ENCODE measurements at places on chromosomes 6 and 20. TPM values are rescaled to one million over a fixed set of nuclear protein-coding genes. Genes with fewer than 3 reads are reported as not detected.

DNA sequence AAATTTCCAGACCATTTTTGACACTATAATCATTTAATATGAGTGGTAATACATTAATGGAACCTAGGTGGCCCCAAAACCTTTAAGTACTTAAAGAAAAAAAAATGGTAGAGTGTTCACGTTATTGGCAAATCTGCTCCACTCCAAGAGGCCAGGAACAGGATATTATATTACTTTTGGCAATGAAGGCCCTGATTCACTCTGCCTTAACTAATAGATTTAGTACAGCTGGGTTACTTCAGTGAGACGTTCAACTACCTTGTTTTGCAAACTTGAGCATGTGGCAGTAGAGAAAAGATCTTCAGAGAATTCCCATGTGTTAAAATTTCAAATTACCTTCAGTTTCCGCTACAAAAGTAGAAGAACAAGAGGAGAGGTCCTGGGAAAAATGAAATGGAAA lies 12.8 kb downstream of the ADNP start:
- H3K4me1 ChIP-seq = peaks cover 64% of the 10 kb centered on the region
- H3K36me3 ChIP-seq = peaks cover 27% of the 10 kb centered on the region
- H3K27me3 ChIP-seq = no peaks in the 10 kb centered on the region

DNA sequence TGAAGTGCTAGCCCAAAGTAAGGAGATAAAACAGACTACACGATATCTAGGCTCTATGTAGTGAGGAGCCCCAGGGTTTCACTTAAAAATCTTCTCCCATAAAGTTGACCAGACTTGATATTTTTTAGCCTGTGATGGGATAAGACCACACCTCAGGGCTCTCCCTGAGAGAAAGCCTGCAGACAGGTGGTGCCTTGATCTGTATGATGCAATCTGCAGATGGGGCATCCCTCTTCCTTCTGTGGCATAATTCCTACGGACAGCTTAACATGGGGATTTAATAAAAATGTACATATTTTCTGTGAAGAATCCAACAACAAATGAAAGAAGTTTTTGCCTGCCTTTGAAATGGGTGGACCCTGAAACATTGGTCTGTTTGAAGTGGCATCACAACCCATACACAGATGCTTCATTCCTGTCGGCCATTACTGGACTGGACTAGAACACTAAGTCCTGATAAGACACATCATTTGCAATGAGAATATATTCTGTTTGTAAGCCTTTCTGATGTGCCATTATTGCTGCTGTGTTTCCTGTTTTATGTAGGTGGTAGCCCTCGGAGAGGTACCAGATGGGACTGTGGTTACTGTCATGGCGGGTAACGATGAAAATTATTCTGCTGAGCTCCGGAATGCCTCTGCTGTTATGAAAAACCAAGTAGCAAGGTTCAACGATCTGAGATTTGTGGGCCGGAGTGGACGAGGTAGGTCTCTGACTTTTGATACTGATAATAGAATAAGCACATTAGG lies 53.8 kb upstream of the SUPT3H start:
- no peaks in the 10 kb centered on the region for H3K27me3 ChIP-seq
- H3K27ac ChIP-seq = peak overlapping the region; percentile 71
- H3K4me3 ChIP-seq = peak overlapping the region; percentile 51
- H3K36me3 ChIP-seq = peaks cover 20% of the 10 kb centered on the region
- H3K4me1 ChIP-seq = peaks cover 50% of the 10 kb centered on the region
- DNase-seq = no peak

GRCh38 chr6:67184405-67184804 lies 1450.7 kb upstream of the ADGRB3 start:
- no peak overlapping the region for H3K4me3 ChIP-seq
- H3K27ac ChIP-seq = no peak overlapping the region
- no peak for DNase-seq
- H3K4me1 ChIP-seq = no peaks in the 10 kb centered on the region

- H3K4me3 ChIP-seq = no peak overlapping the region
- H3K36me3 ChIP-seq = no peaks in the 10 kb centered on the region
- H3K27ac ChIP-seq = no peak overlapping the region
- no peak for DNase-seq
- no peaks in the 10 kb centered on the region for H3K27me3 ChIP-seq
These were observed 647.9 kb downstream of the KIF16B start for GRCh38 chr20:15925376-15925775.

DNA sequence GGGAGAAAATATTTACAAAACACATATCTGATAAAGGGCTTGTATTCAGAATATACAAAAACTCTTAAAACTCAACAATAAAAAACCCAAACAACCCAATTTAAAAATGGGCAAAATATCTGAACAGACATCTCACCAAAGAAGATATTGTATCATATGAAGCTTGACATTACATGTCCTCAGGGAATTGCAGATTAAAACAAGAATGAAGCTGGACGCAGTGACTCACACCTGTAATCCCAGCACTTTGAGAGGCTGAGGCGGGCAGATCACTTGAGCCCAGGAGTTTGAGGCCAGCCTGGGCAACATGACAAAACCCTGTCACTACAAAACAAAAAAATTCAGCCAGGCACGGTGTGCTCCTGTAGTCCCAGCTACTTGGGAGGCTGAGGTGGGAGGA lies 135.4 kb upstream of the AKIRIN2 start:
- H3K27ac ChIP-seq = no peak overlapping the region
- H3K4me3 ChIP-seq = no peak overlapping the region
- H3K27me3 ChIP-seq = peaks cover 15% of the 10 kb centered on the region
- peaks cover 2% of the 10 kb centered on the region for H3K4me1 ChIP-seq
- H3K36me3 ChIP-seq = no peaks in the 10 kb centered on the region
- DNase-seq = no peak

GRCh38 chr20:37875460-37876175 lies 27.3 kb upstream of the VSTM2L start:
- no peak overlapping the region for H3K27ac ChIP-seq

- no peak for DNase-seq
- H3K27me3 ChIP-seq = no peaks in the 10 kb centered on the region
- peak overlapping the region; percentile 99 for H3K27ac ChIP-seq
- peaks cover 38% of the 10 kb centered on the region for H3K4me1 ChIP-seq
These were observed 2.2 kb downstream of the BICRAL start for GRCh38 chr6:42783876-42784642.

GRCh38 chr20:49548371-49548947 lies 19.5 kb downstream of the PTGIS start:
- H3K36me3 ChIP-seq = peaks cover 20% of the 10 kb centered on the region
- H3K4me3 ChIP-seq = no peak overlapping the region
- no peaks in the 10 kb centered on the region for H3K27me3 ChIP-seq
- peaks cover 7% of the 10 kb centered on the region for H3K4me1 ChIP-seq

DNA sequence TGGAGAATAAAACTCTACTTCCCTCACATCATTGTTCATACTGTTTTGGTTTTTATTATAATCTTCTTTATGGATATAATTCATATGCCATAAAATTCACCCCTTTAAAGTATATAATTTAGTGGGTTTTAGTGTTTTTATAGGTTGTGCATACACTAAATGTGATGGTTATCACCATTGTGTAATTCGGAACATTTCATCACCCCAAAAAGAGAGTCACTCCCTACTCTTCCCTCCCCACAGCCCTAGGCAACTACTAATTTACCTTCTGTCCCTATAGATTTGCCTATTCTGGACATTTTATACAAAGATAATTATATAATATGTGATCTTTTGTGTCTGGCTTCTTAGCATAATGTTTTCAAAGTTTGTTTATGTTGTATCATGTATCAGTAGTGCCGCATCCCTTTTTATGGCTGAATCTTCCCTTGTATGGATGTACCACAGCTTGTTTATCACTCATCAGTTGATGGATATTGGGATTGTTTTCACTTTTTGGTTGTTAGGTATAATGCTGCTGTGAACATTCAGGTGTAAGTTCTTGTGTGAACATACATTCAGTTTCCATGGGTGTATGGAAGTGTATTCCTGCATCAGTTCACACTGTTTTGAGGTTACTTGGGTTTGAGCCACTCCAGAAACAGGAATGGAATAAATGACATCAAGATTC lies 4.2 kb downstream of the TM9SF4 start:
- no peak for DNase-seq
- H3K4me3 ChIP-seq = no peak overlapping the region
- peaks cover 45% of the 10 kb centered on the region for H3K4me1 ChIP-seq
- peaks cover 6% of the 10 kb centered on the region for H3K36me3 ChIP-seq
- H3K27me3 ChIP-seq = no peaks in the 10 kb centered on the region
- H3K27ac ChIP-seq = no peak overlapping the region

DNA sequence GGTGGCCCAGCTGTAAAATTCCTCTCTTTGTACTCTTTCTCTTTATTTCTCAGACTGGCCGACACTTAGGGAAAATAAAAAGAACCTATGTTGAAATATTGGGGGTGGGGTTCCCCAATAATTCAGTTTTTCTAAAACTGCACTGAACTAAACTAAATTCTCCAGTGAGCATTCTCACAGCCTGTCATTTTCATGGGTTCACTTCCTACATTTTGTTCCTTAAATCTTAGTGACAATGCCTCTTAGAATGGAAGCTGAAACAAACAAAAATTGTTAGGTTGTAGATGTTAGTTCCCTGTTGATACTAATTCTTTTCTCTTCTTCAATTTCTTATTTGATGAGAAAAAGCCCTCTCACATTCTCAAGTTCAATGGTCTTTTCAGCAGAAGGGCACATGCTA lies 35.8 kb upstream of the IFNGR1 start:
- DNase-seq = no peak
- no peak overlapping the region for H3K4me3 ChIP-seq
- no peak overlapping the region for H3K27ac ChIP-seq
- peaks cover 6% of the 10 kb centered on the region for H3K36me3 ChIP-seq

GRCh38 chr6:16756660-16757255 lies 4.5 kb downstream of the ATXN1 start:
- H3K27ac ChIP-seq = peak overlapping the region; percentile 54
- H3K4me3 ChIP-seq = peak overlapping the region; percentile 11
- no peaks in the 10 kb centered on the region for H3K27me3 ChIP-seq
- H3K36me3 ChIP-seq = peaks cover 38% of the 10 kb centered on the region
- DNase-seq = no peak

- H3K27ac ChIP-seq = no peak overlapping the region
- H3K36me3 ChIP-seq = no peaks in the 10 kb centered on the region
- no peaks in the 10 kb centered on the region for H3K4me1 ChIP-seq
- H3K27me3 ChIP-seq = peaks cover 8% of the 10 kb centered on the region
- DNase-seq = no peak
- H3K4me3 ChIP-seq = no peak overlapping the region
These were observed 38.8 kb downstream of the WASF1 start for GRCh38 chr6:110140650-110141049.

DNA sequence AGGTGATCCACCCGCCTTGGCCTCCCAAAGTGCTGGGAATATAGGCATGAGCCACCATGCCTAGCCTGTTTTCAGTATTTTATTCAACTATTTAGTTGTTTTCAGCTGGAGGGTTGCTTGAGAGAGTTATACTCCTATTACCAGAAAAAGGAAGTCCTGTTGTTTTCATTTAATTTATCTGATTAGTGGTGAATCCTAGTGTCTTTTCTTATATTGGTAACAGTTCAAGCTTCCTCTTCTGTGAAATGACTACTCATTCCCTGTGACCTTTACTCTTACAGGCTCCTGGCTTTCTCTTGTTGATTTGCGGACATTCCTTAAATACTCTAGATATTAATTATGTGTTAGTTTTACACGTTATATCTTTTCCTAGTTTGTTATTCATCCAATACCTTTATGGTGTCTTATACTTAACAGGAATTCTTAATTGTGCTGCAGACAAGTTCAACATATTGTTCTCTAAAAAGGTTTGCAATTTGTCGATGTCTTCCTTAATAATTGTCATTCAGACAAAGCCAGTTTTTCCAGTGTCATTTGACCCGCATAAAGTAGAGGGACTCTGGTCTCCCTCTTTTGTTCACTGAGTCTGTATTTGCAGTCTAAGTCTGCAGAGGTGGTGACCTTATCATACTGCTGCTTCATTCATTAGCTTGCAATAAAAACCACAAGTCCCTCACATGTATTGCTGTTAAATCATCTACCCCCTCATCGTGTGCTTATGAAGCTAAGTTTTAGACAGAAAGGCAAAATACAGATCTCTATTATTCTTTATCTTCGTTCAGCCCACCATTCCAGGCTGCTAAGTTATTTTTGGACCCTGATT lies 51.4 kb downstream of the ZBTB9 start:
- no peak overlapping the region for H3K27ac ChIP-seq
- peaks cover 26% of the 10 kb centered on the region for H3K4me1 ChIP-seq
- H3K27me3 ChIP-seq = peaks cover 5% of the 10 kb centered on the region
- H3K36me3 ChIP-seq = peaks cover 2% of the 10 kb centered on the region
- no peak overlapping the region for H3K4me3 ChIP-seq
- DNase-seq = no peak

GRCh38 chr6:137512757-137513605 lies 18.8 kb upstream of the OLIG3 start:
- no peak overlapping the region for H3K27ac ChIP-seq
- H3K27me3 ChIP-seq = peaks cover 80% of the 10 kb centered on the region
- H3K4me3 ChIP-seq = no peak overlapping the region
- H3K4me1 ChIP-seq = no peaks in the 10 kb centered on the region
- H3K36me3 ChIP-seq = no peaks in the 10 kb centered on the region

Gene TFAP2D
- total RNA-seq = not detected

Gene HLA-DQB2
- total RNA-seq = 4.2 TPM

Gene PACRG
- not detected for total RNA-seq

Gene KCNB1
- not detected for total RNA-seq

Gene TIAM2
- total RNA-seq = 14.6 TPM

Gene MLN
- total RNA-seq = not detected

Gene PLAGL2
- 41.4 TPM for total RNA-seq

Measured in activated CD8-positive, alpha-beta memory T cell treated with anti-CD3 and anti-CD28 coated beads, Interleukin-2, amount 10 ng/mL, durations not matched to agents 7 days and 5 days (primary cell).